H9 (cell line): ENCODE measurements at places on chromosomes 1 and 21. TPM values are rescaled to one million over a fixed set of nuclear protein-coding genes. Genes with fewer than 3 reads are reported as not detected.

- DNase-seq = no peak
These were observed 109.8 kb upstream of the IVNS1ABP start for GRCh38 chr1:185426848-185427247.

DNA sequence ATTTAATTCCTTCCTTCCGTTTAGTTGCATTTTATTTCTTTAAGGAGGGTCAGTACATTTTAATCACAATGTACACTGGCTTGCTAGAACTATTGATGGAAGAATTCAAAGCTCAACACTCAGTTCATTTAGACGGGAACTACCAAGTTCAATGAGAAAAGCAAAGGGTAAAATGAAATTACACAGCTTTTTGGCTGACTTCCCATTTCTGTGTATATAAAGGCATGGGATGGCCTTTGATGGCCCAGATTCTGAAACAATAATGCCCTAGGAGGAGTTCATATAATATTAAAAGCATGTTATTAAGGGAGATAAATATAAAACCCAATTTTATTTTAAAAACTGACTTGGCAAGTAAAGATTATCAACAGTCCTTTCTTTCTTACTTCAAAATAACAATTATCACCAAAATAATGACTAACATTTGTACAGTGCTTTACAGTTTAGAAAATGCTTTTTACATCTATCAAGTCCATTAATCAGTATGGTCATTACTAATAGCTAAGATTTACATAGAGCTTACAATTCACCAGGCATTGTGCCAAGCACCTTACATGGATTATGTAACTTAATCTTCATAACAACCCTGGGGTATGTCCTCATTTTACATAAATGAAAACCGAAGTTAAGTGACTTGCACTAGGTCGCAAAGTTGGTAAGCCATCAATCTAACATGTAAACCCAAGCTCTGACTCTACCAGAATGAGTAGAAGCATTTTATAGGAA is 402.4 kb downstream of the OMA1 start:
- no peak for DNase-seq

PER3 gene
- total RNA-seq = 9.0 and 9.3 TPM in 2 replicates

HSPB7 gene
- total RNA-seq = not detected in 2 replicates

TPTE gene
- total RNA-seq = not detected in 2 replicates

GRCh38 chr1:195697130-195697529 is 911.1 kb downstream of the KCNT2 start:
- no peak for DNase-seq

DNA sequence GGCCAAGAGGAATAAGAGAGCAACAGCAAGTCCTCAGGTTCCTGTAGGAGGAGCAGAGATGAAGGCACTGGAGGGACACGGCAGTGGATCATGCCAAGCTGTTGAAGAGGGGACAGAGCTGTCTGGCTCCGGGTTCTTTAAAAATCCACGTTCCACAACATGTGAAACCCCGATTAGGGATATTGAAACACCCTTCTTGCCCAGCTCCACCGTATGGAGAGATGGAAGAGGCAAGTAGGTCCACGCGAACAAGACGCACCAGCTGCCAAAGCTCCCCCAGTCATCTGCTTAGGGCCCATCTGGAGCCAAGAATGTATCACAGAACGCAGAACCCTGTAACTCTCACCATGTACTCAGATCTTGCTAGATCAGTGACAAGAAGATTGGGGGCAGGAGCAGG is 3.9 kb downstream of the C1orf198 start:
- no peak for DNase-seq

GRCh38 chr1:212286556-212287131 is 1.4 kb downstream of the PPP2R5A start:
- DNase-seq = no peak

DNA sequence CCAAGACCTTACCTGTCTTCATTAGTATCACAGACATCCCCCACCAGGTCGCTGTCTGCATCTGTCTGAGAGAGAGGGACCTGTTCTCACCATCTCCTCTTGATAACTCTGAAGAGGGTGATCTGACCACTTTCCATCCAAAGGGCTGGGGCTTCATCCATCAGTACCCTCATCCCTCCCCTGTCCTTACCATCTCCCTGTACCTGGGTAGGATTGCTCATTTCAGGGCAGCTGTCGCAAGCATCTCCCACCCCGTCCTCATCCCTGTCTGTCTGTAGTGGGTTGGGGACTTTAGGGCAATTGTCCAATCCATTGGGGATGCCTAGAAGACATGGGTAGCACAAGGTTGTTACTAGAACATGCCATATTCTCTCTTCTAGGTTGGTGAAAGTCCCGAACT is 7.9 kb downstream of the THBS3 start:
- DNase-seq = no peak

GCSAML gene
- not detected in 2 replicates for total RNA-seq

GRCh38 chr1:22143065-22144033 is at the start of gene WNT4:
WNT4 (minus strand) TSS chr1:22143097; CDS start chr1:22142922, 175 bp downstream.
- DNase-seq = peak; percentile 62

DNA sequence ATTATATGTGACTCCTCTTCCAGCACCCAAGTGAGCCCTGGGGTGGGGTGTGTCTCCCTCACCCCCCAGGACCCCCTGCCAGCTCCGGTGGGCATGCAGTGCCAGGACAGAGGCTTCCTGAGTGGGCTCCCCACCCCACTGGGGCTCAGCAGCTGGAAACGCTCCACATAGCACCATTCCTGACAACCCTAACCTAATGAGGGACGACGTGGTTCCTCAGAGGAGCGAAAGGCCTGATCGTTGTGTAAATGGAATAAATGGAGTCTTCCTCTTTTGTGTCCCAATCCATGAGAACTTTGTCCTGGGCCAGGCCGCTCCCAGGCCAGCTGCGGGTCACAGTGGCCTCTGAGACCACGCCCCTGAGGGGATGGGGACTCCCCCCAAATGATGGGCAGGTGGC is 1.8 kb upstream of the TSPEAR start:
- DNase-seq = no peak

GRCh38 chr1:221608835-221609320 is 133.0 kb downstream of the DUSP10 start:
- no peak for DNase-seq

DNA sequence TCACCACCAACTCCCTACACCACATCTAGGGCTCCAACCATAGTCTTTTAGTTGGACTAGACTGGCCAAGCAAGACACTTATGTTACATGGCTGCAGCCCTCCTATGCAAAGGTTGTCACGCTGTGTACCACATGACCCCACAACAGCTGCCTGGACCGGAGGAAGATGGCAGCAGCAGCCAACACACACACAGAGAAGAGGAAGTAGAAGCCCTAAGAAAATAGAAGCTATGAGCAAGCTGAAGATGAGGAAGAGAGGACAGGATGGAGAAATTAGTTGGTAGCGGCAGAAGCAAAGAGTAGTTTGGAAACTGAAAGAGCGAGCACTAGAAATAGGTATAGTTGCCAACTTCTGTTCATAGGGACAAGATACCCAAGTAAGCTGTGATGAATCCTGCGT is 60.8 kb upstream of the RALGPS2 start:
- DNase-seq = no peak

USP33 gene
- 51.5 and 52.0 TPM in 2 replicates for total RNA-seq

GRCh38 chr1:198150369-198150768 is 6.4 kb upstream of the NEK7 start:
- no peak for DNase-seq

GRCh38 chr1:226476648-226477319 is 68.9 kb upstream of the PARP1 start:
- DNase-seq = no peak

DNA sequence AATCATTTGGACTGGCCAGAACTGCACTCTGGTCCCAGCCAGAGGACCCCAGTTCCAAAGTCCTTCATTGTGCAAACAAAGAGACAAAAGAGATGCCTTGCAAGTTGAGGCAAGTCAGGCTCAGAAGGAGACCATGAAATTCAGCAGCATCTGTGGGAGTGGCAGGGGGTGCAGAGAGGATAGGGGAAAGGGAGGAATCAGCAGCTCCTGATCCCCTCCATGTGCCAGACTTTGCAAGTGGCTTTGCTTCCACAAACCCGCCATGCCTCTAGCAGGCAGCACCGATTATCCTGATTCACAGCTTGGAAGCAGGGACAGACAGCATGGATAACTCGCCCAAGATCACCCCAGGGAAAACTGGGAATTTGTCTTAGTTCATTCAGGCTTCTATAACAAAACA is 2.1 kb upstream of the CAPN9 start:
- DNase-seq = no peak

GRCh38 chr1:197799271-197799670 is 24.0 kb upstream of the DENND1B start:
- DNase-seq = peak; percentile 34

GRCh38 chr1:193189442-193190095 is 3.2 kb upstream of the B3GALT2 start:
- no peak for DNase-seq

DNA sequence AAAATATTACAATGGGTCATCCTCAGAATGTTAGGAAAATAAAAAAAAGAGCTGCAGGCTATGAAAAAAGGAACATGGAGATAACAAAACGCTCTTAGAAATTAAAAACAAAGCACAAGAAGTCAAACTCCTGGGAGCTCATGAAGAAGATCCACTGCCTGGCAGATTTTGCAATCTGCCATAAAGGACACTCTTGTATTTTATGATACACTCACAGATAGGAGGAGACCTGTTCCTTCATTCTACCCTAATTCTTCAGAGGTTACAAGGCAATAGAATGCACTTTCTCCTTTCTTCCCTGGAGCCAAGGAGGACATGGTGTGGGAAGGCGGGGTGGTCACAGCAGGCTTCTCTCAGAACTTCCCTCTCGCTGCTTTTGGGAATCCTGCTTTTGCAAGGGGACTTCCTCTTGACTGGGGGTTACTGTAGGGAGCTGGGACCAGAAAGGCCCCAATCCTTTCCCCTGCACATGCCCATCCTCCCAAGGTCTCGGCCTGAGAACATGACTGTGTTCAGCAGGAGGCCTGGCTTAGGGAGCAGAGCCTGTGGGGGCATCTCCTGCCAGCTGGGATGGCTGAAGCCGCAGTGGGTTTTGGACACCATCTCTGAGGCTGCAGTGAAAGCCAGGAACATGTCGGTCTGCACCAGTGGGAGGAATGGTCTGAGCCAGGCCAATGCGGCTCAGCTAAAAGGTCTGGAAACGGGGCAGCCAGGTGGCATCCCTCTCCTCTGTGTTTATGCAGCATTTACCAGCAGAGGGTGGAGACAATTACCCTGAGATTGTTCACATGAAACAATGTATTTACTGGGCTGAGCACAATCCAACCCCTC is 44.8 kb downstream of the GPR161 start:
- DNase-seq = no peak
